ENCODE measurements at places on chromosomes 7 and 10.

DNA sequence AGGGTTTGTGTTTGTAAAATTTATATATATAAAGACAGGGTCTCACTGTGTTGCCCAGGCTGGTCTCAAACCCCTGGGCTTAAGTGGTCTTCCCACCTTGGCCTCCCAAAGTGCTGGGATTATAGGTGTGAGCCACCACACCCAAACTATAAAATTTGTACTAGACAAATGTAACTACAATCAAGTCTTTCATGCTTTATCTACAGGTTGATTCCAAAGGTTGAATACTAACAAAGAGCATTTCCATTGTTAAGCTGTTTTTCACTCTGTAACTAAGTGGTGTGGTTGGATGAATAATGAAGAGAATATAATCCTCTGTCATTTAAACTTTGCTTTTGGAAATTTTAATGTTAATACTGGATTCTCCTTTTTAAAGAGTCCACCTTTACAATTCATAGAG, 22.5 kb downstream of the WDR37 start:
- DNase-seq = no peak

GRCh38 chr7:147472556-147472955, 1118.0 kb upstream of the C7orf33 start:
- no peak for DNase-seq

DNA sequence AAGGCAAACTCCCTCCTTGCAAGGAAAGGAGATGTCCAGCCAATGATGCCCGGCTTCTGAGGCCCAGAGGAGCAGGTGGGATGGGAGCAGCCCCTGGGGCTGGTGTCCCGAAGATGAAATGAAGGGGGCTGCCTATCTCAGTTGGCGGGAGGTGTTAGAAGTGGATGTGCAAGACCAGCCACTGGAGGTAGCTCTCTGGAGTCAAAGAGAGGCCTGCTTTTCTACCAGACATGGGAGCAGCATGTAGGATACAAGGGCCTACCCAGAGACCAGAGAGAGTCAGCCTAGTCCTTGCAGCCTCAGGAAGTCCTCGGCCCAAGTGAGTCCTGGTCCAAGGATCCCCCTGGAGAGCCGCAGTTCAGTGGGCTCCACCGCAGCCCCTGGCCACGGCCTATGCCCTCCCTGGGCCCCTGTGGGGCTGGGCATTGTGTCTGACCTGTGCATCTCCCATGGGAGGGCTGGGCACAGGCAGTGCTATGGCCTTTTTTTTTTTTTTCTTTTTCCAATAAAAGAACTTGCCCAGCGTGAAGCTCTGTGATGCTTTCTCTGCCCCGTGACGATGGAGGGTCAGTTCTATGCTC, 17.7 kb downstream of the GOLGA7B start:
- no peak for DNase-seq

- DNase-seq = no peak
These were observed 168.4 kb downstream of the RELN start for GRCh38 chr7:103821092-103821491.

DNA sequence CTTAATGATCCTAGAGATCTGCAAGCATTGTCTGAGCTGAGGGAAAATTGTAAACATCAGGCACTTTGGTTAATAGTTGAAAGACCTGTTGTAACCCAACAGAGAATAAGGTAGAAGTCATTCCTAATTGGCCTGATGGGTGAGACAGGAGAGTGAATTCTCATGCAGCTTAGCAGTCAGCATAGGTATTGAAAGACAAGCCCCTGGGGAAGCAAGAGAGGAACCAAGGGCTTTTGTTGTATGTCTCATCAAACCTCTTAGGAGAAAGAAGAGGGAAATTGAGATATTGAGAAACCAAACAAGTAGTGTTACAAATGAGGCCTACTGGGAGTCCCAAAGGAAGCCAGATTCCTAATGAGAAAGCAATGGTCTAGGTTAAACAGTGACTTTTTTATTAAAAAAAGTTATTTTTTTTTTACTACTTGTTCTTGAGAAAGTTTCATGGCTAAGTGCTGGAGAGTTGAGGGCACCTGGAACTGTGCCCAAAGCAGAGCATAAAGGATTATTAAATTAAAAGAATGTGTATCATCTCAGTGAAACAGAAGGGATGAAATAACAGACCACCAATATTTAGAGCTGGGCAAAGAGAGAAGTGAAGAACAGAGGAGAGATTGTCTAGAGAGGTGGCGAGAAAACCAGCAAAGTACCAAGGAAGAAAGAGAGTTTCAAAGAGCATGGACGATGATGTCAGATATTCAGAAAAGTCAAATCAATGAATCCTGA, 168.9 kb downstream of the CDK14 start:
- DNase-seq = no peak

- no peak for DNase-seq
These were observed 3.8 kb downstream of the NUDCD3 start for GRCh38 chr7:44486693-44487092.

DNA sequence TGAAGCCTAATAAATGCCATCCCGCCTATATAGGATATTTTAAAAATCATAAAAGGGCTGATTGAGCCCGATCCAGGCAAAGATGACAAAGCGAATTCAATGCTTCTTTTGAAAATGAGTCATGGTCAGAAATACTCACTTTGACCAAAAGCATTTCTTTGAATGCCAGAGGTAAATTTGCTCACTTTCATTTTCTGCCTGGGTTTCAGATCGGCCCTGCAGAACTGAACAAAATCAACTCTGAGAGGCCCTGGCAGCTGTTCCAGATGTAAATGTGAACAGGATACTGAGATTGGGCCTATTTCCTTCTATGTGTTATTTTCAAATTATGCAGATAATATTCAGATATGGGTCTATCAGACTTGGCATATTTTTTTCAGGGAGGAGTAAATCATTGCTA, 114.8 kb upstream of the ARID5B start:
- no peak for DNase-seq

DNA sequence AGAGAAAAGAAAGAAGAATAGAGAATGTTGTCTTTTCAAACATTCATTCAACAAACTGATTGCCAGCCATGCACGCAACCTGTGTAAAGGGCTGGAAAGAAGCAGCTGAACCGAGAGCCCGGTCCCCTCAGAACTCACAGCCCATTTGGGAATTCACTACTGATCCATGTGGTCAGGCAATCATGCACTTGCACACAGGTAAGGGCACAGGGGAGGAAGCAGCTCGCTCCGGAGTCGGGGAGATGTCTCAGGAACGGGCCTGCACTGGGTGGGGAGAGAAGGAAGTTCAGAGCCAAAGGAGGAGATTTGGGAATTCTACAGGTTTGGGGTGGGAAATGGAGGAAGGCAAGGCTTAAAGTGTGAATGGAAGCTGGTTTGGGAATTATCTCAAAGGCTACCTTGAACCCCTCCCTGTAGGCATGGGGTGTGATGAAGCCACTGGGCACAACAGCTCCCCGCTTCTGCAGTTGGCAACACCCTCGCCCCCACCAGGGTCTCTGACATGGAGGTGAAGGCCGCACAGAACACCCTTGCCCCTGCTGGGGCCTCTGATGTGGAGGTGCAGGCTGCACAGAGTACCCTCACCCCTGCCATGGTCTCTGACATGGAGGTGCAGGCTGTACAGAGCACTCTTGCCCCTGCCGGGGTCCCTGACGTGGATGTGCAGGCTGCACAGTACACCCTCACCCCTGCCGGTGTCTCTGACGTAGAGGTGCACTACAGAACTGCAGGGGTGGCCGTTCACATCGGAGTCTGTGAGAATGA, 194.4 kb upstream of the RNF32 start:
- DNase-seq = no peak

- DNase-seq = no peak
These were observed 62.4 kb downstream of the COA1 start for GRCh38 chr7:43666938-43667337.

GRCh38 chr10:77544617-77545016, 93.0 kb downstream of the KCNMA1 start:
- DNase-seq = no peak

GRCh38 chr7:116399819-116400218, 99.7 kb upstream of the CAV2 start:
- no peak for DNase-seq

DNA sequence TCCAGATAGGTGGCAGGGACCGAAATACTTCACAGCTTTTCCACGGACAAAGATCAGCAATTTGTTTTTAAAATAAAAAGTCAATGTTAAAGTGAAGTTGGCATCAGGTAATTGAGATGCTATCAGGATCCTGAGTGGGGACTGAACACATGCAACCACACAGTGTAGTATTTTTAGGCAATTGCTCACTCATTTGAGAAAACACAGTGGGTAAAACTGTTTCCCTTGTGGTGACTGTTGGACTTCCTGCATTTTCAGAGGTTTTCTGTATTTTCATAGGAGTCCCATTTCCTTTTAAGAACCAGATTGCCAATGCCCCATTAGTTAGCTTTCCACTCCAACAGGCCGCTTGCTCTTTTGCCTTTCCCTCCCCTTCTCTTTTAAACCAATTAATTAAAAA, 159.5 kb upstream of the ZNF32 start:
- DNase-seq = no peak

DNA sequence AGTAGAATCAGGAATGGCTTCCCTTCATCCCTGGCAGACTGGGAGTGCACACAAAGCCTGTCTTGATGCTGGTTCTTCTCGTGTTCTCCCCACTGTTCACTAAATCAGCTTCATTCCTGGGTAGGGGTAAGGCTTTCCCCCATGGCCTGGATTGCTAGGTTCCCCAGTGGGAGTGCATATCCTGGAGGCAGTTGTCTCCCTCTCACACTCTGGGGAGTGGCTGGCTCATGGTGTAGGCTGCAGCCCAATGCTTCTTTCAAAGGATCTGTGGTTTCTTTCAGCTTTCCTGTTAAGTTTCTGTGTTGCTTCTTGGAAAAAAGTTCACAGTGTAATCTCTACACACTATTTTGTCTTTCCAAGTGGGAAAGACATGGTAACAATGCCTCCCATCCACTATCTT, 32.6 kb upstream of the ARMC3 start:
- DNase-seq = no peak

DNA sequence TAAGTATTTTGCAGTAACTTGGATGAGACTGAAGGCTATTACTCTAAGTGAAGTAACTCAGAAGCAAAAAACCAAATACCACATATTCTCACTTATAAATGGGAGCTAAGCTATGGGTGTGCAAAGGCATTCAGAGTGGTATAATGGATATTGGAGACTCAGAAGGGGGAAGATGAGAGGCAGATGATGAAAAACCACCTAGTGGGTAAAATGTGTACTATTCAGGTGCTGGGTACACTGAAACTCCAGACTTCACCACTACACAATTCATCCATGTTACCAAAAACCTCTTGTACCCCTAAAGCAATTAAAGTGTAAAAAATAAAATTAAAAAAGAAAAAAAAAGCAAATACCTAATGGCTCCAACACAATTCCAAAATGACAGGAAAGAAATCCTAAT, 351.7 kb downstream of the NXPH1 start:
- no peak for DNase-seq

- DNase-seq = no peak
These were observed 35.8 kb upstream of the TRUB1 start for GRCh38 chr10:114902151-114902550.

GRCh38 chr7:85095806-85096205, 91.0 kb downstream of the SEMA3D start:
- no peak for DNase-seq

DNA sequence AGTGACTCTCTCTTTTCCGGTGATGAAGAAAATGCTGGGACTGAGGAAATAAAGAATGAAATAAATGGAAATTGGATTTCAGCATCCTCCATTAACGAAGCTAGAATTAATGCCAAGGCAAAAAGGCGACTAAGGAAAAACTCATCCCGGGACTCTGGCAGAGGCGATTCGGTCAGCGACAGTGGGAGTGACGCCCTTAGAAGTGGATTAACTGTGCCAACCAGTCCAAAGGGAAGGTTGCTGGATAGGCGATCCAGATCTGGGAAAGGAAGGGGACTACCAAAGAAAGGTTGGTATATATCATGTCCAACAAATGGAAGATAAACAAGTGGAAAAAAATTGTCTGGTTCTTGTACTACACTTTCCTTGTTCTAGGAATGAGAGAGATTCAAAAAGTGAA, 9.5 kb downstream of the PDCD4 start:
- no peak for DNase-seq

GRCh38 chr10:35641676-35642034, 441 bp downstream of the FZD8 start:
- no peak for DNase-seq

DNA sequence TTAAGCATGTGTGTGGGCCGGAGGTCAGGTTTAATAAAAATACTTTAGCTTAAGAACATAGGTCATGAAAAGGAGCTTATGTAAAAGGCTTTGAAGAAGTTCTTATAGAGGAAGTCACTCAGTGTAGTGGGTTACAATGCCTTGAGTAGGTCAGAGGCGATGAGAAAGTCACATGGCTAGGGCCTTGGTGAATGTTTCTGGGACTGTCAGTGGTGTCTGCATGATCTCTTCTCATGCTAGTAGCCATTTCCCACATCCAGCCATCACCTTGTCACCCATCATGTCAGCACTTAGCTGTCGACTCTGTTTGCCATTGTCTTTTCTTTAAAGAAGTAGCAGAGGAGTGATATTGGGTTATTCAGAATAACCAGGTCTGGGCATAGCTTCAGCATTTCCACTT, 236.6 kb downstream of the CDK14 start:
- no peak for DNase-seq

GRCh38 chr10:14451341-14451740, 120.6 kb upstream of the FRMD4A start:
- no peak for DNase-seq

- no peak for DNase-seq
These were observed 5.3 kb upstream of the CUZD1 start for GRCh38 chr10:122850705-122851640.

GRCh38 chr7:39451901-39452300, 114.3 kb upstream of the YAE1 start:
- no peak for DNase-seq

DNA sequence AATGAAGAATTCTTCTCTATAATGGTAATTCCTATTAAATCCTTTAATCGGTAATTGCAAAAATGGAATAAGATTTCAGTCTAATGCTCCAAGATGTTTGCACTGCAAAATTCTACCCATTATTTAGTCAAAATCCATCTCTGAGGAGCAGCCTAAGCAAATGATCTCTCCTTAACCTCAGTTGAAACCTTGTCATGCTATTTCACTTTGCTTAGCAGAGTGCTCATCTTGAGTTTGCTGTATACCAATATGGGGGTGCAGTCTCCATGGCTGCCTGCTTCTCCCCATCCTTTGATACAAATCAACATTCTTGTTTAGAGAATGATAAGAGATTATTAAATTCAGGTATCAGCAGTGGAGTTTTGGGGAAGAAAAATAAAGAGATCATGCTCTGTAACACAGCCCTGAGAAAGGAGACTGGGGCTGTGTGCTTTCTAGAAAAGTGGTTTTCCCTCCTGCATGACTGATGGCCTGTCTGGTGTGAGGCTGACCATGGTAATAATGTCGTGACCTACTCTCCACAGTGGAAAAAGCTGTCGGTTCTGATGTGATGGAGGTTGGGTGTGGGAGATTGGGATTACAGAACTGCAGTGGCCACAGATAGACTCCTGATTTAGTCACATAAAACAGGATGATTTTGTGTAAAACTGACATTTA, 982.1 kb downstream of the NRG3 start:
- no peak for DNase-seq
